LHCN-M2 (cell line): ENCODE measurements at places on chromosomes 11 and 22. TPM values are rescaled to one million over a fixed set of nuclear protein-coding genes. Genes with fewer than 3 reads are reported as not detected.

GRCh38 chr11:64767344-64768299, 7.8 kb upstream of the PYGM start:
- DNase-seq, result peak; percentile 45

The FERMT3 gene
- total RNA-seq, result 18.4 and 22.8 TPM in 2 replicates

DNA sequence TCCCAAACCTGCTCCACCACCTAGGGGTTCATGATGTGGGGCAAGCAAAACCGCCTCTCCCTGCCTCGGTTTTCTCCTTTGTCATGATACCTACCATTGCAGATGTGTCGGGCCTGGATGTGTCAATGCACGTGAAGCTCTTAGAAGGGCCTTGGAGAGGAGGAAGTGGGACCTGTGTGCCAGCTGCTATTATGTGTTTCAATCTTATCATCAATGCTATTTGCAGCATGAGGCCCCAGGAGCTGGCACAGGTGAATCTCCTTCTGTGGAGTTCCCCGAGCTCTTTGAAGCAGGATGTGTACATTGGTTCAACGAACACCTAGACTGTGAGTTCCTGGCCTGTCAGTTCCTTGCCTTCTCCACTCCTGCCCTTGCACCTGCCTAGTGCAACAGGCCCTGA, 331.6 kb downstream of the CTTN start:
- DNase-seq, result no peak

The TMA7B gene
- not detected in 2 replicates for total RNA-seq

GRCh38 chr22:44330744-44331660, 18.3 kb upstream of the SHISAL1 start:
- DNase-seq, result no peak

The ASRGL1 gene
- total RNA-seq, result 0.32 TPM in 1 of 2 replicates, not detected in the other

GRCh38 chr11:80031014-80031600, 590.3 kb upstream of the TENM4 start:
- no peak for DNase-seq

The SCGB2A2 gene
- total RNA-seq, result not detected in 2 replicates

The MAPK8IP2 gene
- total RNA-seq, result 0.13 and 0.17 TPM in 2 replicates

The MYEOV gene
- 11.8 and 21.0 TPM in 2 replicates for total RNA-seq

DNA sequence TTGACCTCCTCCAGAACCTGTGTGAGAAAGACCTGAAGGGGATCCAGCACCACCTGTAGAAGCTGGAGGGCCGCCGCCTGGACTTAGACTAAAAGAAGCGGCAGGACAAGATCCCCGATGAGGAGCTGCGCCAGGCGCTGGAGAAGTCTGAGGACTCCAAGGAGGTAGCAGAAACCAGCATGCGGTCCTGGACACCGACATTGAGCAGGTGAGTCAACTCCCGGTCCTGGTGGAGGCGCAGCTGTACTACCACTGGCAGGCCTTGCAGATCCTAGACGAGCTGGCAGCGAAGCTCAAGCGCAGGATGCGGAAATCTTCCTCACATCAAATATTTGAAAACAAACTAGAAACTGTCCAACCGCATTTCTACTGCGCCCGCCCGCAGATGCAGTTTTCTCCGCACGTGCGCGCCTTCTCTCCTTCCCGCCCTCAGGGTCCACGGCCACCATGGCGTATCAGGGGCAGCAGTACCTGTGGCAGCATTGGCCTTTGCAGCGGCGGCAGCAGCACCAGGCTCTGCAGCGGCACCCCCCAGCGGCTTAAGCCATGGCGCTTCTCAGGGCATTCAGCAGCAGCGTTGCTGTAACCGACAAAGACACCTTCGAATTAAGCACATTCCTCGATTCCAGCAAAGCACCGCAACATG, 10.2 kb downstream of the CLDN25 start:
- no peak for DNase-seq

- DNase-seq, result peak; percentile 47
Observed at GRCh38 chr11:86738568-86738967, 61.8 kb upstream of the PRSS23 start.

The OR6X1 gene
- total RNA-seq, result not detected in 2 replicates

The OR51I1 gene
- total RNA-seq, result not detected in 2 replicates

DNA sequence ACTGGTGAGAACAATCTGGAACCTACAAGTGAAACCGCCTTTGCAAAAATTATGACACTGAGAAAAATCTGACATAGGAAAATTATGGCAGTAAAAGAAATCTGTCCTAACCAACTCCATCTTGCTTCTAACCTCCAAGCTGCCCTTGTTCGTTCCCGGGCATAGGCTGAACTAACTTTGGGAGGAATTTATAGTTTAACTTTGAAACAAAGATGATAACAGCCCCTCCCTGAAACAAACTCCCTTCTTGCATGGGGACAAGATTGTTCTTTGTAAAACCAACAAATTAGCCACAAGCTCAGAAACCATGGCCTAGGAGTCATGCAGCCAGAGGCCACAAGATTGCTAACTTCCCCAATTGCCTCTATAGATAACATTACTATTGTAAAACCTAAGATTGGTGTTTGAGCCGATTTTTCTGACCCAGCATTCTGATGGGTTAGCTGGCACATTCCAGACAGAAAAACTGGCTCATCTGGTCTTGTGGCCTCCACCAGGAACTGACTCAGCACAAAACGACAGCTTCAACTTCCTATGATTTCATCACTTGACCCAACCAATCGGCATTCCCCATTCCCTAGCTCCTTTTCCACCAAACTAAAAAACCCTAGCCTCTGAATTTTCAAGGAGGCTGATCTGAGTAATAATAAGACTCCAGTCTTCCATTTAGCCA, 3.6 kb upstream of the CCDC81 start:
- DNase-seq, result peak; percentile 78

- DNase-seq, result no peak
Observed at GRCh38 chr11:5603326-5603725, 6.9 kb downstream of the TRIM6 start.

GRCh38 chr11:71075116-71075720, 177.2 kb downstream of the SHANK2 start:
- DNase-seq, result no peak
